ENCODE measurements at places on chromosomes 6 and 20.

DNA sequence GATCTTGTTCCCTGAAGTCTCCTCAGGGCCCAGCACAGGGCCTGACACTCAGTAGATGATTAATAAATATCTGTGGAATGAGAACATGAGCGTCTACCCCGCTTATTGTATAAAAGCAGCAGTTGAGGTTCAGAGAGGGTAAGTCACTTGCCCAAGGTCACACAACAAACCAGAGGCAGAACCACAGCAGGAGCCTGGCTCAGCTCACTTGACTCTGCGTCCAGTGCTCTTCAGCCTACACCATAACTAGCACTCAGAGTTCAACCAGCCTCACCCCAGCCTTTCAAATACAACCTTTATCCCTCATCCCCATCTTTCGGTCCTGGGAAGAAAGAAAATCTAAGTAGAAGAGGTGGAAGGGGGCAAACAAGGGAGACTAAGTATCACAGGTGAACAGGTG lies 24.9 kb upstream of the NOL4L start:
- no peak for DNase-seq

DNA sequence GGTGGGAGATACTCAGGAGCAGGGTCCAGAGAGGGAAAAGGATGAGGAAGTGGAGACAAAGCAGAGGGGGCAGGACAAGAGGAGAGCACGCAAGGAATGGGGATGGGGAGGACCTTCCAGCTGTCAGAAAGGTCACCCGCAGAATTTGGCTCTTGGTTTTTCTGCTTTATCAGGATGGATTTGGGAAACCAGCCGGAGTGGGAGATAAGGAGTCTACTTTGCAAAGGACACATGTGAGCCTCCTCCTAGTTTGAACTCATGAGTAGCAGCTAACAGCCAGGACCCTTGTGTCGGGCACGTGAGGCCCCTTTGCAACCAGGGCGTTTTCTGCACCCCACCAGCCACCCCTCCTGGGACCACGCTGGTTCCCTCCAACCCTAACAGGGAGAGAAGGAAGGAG lies 7.6 kb upstream of the MICA start:
- no peak for DNase-seq

- no peak for DNase-seq
Observed at GRCh38 chr20:41268402-41268801, 49.1 kb downstream of the ZHX3 start.

GRCh38 chr6:135257631-135258405 lies 76.7 kb downstream of the MYB start:
- no peak for DNase-seq

GRCh38 chr6:136169394-136170148 lies 80.5 kb downstream of the MTFR2 start:
- DNase-seq = no peak

GRCh38 chr20:12936524-12936923 lies 72.2 kb upstream of the SPTLC3 start:
- DNase-seq = no peak

DNA sequence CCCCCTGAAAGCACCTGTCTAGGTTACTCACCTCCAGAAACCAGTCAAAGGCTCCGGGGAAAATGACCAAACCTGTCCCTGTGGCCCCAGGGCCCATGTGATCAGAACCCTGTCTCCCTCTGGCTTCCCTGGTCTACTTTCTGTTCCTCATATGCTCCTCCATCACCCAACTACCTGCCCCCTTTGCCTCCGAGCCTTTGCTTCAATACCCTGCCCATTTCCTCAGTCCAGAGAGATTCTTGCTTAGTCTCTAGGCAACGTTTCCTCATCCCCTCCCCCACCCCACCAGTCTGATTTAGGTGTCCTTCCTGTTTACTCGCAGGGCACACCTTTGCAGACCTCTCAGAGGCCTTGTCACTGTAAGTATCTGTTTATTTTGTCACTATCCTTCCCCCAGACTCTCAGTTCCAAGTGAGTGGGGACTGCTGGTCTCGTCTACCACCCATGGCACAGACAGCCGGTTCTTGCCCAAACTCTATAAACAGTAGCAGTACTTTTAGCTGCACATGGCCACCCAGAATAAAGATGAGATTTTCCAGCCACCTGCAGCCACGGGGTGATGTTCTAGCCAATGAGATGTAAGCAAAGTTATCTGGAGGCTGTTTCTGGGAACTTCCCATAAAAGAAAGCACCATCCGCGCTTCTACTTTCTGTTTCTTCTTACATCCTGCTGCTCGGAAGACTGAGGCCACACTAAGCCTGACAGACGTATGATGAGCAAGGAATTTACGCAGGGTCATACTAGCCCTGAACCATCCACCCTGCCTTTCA lies 13.3 kb downstream of the ELOVL5 start:
- DNase-seq = no peak

GRCh38 chr6:117676577-117677218 lies 1.4 kb downstream of the NUS1 start:
- DNase-seq = peak; percentile 5

DNA sequence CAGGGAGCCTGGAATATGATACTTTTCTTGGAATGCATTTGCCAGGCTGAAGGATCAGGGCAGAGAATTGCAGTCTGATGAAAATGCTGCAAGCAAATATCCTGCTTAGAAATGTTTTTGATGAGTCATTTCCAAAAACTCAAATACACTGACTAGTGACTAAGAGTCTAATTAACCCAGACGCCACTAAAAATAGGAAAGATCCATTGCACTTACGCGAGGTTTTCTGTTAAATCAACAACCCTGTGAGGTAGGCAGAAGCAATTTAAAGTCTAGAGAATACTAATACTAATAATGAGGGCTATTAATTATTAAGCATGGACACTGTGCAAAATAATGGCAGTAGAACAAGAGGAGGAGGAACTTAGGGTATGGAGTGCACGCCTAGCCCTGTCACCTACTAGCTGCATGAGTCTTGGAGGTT lies 130.1 kb upstream of the DOK5 start:
- DNase-seq = no peak

- DNase-seq = no peak
Observed at GRCh38 chr20:46652699-46653098, 1.4 kb upstream of the SLC13A3 start.

DNA sequence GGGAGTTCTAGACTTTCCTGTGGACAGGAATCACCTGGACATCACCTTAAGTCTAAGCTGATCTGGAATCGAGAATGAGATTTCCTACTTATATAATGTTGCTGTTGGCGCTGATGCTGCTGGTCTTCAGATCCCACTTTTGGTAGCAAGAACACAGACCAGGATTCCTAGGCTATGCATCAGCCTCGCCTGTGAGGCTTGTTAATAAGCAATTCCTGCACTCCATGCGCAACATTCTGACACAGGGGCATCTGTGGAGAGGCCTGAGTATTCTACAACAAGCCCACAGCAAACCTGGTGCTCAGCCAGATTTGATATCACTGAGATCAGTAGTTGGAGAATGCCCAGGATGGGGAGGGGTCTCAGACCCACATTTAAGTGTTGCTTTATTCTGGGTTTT lies 52.0 kb upstream of the TRIM26 start:
- no peak for DNase-seq

GRCh38 chr6:133895573-133896343 lies 6.8 kb downstream of the TCF21 start:
- peak; percentile 63 for DNase-seq

GRCh38 chr6:89662659-89663223 lies 24.2 kb upstream of the LYRM2 start:
- DNase-seq = no peak

- peak; percentile 47 for DNase-seq
Observed at GRCh38 chr6:163983679-163984078, 569.2 kb downstream of the QKI start.

DNA sequence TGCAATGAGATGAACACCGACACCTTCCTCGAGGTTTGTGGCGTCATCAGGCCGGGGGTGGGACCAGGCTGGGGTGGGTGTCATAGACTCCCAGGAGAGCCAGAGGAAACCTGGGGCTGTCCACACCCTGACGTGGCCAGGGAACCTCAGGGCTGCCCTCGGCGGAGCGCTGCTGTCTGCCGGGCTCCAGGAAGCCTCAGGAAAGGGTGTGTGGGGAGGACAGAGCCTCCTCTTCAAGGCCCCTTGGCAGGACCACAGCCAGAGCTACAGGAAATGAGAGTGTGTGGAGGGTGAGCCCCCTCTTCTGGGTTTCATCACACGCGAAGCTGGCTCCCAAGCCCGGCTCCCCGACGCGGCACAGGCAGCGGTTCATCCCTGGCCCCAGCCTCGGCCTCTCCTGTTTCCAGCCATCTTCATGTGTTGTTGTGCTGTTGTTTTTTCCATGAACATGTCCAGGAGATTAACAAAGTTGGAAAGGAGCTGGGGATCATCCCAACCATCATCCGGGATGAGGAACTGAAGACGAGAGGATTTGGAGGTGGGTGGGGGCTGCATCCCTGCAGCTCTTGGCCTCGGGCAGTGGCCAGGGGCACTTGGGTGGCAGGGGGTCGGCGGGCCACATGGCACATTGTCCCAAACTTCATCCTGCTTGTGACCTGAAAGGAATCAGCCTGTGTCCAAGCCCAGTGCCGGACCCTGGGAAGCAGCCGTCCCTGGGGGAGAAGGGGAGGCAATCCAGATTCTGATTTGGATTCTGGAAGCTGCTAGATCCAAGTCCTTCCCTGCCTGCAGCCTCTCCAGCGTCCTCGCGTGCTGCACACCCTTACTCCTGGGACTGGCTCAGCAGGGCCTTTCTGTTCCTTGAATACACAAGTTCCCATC lies 6.4 kb downstream of the NPEPL1 start:
- no peak for DNase-seq

DNA sequence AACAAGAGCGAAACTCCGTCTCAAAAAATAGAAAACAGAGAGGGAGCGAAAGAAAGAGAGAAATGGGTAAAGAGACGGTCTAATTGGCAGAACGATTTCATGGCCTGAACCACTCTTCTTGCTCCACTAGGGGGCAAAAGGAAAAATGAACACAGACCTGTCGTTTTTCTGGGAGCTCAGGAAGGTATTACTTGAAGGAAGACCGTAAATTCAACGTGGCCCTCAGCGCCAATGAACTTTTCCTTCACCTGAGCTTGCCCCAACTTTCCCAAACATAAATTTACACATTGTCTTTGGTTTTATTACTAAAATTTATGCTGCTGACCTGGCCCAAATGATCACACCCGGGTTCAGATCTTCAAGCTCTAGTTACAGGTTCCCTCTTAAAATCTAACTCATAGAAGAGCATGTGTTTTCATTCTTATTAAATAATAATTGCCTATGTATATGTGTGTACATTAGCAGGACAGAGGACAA lies 67.3 kb downstream of the ATP9A start:
- peak; percentile 61 for DNase-seq

GRCh38 chr20:32204205-32205109 lies 3.1 kb downstream of the PLAGL2 start:
- no peak for DNase-seq

- DNase-seq = no peak
Observed at GRCh38 chr20:39812116-39812515, 850.0 kb downstream of the DHX35 start.

DNA sequence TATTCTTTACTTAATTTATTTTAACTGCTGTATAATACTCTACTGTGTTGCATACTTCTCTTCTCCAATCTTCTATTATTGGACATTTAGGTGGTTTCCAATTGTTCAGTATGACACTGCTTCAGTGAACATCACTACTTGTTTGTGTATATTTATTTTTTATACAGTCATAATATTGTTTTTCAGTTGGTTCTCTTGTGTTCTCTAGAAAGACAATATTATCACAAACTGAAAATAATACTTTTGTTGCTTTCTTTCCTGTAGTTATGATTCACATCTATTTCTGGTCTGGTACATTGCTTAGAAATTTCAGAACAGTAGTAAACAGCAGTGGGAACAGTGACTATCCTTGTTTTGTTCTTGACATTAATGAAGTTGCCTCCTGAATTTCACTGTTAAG lies 62.8 kb upstream of the GTSF1L start:
- DNase-seq = no peak

DNA sequence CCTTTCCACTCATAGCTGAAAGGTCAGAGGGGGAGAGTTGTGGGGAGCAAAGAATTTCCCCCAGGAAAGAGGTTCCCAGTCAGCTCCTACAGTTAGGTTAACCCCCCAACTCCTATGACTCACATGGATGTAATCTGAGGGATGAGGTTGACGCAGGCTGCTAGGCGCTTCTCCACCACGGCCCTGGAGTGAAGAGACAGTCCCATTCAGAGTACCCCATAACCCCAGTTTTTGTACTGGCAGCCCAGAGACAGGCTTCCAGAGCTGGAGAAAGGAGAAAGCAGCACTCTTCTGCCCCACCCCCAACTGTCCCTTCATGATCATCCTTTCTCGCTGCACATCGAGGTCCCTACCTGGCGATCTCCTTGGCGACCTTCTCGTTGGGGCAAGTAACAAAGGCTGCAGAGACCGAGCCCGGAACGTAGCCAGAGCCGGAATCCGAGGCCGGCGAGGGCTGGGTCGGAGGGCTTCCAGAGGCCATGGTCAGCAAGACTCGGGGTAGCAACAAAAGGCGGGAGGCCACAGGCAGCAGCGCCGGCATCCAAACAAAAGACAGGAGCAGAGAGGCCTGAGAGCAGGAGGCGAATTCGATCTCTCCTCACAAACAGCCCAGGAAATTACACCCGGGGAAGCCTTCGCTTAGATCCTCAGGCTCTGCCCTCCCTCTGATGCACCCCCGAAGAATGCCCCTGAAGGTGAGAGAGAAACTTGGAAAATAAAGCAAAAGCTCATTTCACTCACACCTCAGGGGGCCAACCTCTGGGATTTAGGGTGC lies 592 bp downstream of the CUTA start:
- DNase-seq = peak; percentile 72

DNA sequence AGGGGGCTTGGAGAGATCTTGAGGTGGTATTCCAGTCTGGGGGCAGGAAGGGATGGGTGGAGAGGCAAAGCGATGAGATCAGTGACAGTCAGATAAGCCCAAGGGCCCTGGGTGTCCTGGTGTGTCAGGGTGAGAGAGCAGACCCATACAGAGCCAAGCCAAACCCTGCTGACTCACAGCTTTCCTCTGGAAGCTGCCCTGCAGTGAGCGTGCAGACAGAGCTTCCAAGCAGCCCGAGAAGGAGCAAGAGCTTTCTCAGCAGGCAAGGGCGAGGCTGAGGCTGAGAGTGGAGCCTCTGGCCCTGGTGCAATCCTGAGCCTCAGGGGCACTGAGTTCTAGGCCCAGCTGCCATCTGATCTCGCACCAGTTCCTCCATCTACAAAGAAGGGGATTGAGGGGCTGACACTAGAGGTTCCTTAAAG lies 91.1 kb upstream of the HIVEP1 start:
- peak; percentile 29 for DNase-seq

DNA sequence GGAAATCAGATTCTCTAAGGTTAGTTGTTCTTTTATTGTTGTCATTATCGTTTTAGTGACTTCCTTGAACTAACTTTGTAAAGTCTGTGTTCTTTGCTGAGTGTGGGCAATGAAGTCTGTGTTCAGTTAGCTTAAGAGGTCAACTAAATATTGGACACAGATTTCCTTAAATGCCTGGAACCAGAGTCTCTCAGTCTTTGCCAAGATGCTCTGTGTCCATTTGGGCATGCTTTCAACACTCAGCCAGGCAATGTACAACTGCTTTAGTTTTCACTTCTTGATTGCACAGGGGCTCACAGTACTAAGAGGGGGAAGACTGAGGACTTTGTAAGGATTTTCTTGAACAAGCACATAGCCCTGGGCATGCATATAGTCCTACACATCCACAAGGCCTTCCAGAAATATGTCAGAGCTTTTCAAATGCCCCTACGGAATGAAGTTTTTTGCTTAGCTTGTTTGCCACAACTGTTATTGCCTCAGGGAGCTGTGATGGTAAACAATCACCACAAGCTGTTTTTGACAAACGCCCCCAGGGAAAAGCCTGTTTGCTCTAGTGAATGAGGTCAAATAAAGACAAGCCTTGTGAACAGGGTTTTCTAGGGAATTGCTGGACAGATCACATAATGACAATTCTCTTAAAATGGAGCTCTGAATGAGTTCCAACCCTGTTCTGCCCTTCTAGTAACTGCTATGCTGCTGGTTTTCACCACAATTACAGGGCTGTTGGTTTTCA lies 82.5 kb downstream of the B3GAT2 start:
- DNase-seq = peak; percentile 33

GRCh38 chr20:46967646-46968045 lies 73.0 kb downstream of the EYA2 start:
- no peak for DNase-seq
